ENCODE measurements at places on chromosomes 4 and X.
A peak's percentile ranks its signal among the peaks of the same experiment; 100 is the strongest.

- no peak for DNase-seq
These were observed 233.0 kb downstream of the DKK2 start for GRCh38 chr4:106803083-106803482.

DNA sequence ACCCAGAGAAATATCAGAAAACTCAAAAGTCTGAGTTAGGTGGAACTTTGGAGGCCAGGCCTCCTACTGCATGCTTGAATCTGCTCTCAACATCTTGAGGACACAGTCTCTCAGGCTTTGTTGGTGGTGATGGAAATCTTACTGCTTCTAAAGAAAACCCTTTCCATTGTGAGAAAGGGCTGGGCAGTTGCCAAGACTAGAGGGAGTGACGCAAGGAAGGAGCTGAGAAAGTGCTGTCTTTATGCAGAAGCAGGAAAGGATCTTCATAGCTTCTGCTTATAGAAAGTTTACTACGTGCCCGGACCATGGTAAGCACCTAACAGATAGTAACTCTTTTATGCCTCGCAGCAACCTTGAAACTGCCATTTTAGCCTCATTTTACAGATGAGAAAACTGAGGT lies 2.4 kb upstream of the CRMP1 start:
- DNase-seq: no peak

GRCh38 chr4:41287005-41287404 lies 30.3 kb downstream of the UCHL1 start:
- no peak for DNase-seq

DNA sequence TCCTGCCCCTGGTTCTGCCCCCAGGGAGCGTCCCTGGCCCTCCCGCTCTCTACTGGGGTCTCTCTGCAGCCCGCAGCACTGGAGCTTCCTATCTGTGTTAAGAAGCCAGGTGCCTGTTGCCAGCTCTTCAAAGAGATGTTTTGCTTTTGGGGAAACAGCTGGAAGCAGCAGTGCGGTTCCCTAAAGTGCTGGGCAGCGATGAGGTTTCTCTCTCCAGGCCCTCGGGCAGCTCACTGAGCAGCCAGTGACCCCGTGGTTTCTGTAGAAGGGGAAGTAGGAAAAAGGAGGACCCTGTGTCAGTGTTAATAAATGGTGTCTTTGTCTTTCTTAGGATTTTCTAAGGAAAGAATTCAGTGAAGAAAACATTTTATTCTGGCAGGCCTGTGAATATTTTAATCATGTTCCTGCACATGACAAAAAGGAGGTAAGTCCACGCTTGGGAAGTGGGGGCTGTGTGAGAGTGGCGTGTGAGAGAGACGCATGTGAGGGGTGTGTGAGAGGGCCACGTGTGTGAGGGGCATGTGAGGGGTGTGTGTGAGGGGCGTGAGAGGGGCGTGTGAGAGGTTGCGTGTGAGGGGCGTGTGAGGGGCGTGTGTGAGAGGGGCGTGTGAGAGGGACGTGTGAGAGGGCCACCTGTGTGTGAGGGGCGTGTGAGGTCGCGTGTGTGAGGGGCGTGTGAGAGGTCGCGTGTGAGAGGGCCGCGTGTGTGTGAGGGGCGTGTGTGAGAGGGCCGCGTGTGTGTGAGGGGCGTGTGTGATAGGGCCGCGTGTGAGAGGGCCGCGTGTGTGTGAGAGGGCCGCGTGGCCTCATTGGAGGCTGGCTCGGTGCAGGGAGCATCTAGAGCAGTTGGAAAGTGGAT lies 27.1 kb upstream of the HGFAC start:
- DNase-seq: no peak

- DNase-seq: no peak
These were observed 205.6 kb upstream of the EOLA2 start for GRCh38 chrX:150143721-150144440.

GRCh38 chrX:68087526-68087925 lies 345.8 kb downstream of the OPHN1 start:
- DNase-seq: no peak

GRCh38 chr4:1899149-1900086 lies 28.2 kb downstream of the NSD2 start:
- DNase-seq: peak; percentile 70

GRCh38 chrX:39750848-39751247 lies 346.9 kb downstream of the BCOR start:
- DNase-seq: no peak

GRCh38 chrX:17662391-17662790 lies 74.9 kb upstream of the SCML1 start:
- DNase-seq: peak; percentile 16

GRCh38 chrX:2517055-2517454 lies 16.3 kb upstream of the DHRSX start:
- DNase-seq: no peak

DNA sequence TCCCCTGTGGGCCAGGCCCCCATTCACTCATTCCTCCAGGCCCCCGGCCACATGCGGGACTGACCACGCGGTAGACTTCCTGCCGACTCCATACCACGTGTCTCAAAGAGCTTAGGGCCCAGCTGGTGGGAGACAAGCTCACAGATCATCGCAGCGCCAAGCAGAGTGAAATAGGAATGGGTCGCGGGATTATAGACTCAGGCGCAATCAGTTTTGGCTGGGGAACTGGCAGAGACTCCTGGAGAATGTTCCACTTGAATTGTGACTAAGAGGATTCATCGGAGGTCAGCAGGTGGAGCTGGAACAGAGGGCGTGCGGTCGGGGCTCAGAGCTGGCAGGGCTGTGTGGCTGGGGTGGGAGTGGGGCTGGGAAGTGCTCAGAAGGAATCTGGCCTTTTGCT lies 15.6 kb downstream of the ATP2B3 start:
- DNase-seq: no peak

- DNase-seq: no peak
These were observed 220.1 kb upstream of the STK26 start for GRCh38 chrX:131802836-131803626.

DNA sequence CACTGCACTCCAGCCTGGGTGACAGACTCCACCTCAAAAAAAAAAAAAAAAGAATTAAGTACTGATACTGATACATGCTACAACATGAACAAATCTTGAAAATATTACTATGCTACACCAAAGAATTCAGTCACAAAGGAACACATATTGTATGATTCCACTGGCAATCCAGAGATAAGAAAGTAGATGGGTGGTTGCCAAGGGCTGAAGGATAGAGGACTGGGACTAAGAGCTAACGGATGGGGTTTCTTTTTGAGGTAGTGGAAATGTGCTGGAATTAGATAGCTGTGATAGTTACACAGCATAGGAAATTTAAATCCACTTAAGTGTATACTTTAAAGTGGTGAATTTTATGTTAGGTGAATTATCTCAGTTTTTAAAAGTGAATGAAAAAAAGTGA lies 12.5 kb downstream of the ATP11C start:
- no peak for DNase-seq

- peak; percentile 46 for DNase-seq
These were observed 338.1 kb downstream of the BCOR start for GRCh38 chrX:39759526-39760224.
